Posterior vena cava (tissue), 2 donors: ENCODE measurements at places on chromosomes 6 and 20. TPM values are rescaled to one million over a fixed set of nuclear protein-coding genes. Genes with fewer than 3 reads are reported as not detected.

CEBPB gene
- total RNA-seq, result 95.5 TPM

TRIM40 gene
- total RNA-seq, result not detected

FOXQ1 gene
- total RNA-seq, result not detected

HLA-DOB gene
- total RNA-seq, result 0.69 TPM

PKIG gene
- 246 TPM for total RNA-seq
